ENCODE measurements at places on chromosomes 5 and 9.

DNA sequence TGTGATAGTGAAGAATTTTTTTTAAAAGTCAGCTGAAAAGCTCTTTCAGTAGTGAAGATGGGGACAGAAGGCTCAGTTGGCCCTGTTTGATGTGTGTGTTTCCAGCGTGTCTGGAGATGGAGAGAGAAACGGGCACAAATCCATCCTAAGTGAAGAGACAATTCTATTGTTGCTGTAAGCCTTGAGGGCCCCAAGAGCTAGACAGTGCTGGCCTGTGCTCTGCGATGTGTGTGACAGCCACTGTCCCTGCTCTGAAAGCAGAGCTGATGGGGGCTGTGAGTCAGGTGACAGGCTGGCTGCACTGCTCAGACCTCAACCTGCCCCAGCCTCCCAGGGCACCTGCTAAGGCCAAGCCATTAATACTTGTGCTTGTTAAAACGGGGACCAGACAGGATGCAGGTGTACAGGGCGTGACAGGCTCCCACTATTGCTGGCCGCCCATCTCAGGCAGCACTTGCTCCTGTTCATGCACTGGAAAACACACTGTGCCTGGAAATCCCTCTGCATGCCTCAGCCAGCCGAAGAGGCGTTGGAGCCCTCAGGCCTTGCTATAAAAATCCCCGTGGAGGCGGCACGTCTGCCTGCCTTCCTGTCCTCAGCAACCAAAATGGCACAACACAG lies 44.6 kb upstream of the SEMA4D start:
- no peak for DNase-seq

DNA sequence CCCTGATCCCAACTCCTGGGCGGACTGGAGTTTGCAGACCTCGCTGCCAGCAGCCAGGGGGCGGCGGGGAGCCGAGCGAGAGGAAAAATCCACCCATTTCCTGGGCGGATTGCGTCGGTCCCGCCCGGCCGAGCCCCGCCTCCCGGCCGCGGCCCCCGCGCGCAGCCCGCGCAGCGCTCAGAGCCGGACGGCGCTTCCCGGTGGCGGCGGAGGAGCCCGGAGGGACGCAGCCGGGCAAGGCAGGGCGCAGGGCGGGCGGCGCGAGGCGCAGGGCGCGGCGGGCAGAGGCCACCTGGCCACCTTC lies at the start of gene OLFM1:
TSS of gene OLFM1 (plus strand) at position 180 of the 304 bp plus-strand sequence. CDS start 322 bp downstream, outside the sequence.
- peak; percentile 35 for DNase-seq

DNA sequence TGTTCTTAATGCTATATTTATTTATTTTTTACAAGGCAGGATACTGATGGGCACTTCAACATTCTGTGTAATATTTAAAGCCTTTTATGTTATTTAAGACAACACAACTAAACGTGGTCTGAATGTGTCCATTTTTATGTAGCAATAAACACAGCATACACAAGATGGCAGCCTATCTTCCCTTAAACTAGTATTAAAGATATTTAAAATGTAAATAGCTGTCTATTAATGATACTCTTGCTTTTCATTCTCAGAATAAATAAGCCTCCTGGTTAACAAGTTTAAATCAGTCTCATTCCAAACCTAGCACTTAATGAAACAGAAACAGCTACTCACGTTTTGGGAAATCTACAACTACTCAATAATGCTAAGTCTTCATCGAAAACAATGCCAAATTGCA lies 315.7 kb downstream of the MCTP1 start:
- peak; percentile 8 for DNase-seq

GRCh38 chr5:177338251-177339106 lies 13.0 kb downstream of the LMAN2 start:
- no peak for DNase-seq

GRCh38 chr9:130854092-130854491 lies 19.0 kb downstream of the ABL1 start:
- DNase-seq = no peak

DNA sequence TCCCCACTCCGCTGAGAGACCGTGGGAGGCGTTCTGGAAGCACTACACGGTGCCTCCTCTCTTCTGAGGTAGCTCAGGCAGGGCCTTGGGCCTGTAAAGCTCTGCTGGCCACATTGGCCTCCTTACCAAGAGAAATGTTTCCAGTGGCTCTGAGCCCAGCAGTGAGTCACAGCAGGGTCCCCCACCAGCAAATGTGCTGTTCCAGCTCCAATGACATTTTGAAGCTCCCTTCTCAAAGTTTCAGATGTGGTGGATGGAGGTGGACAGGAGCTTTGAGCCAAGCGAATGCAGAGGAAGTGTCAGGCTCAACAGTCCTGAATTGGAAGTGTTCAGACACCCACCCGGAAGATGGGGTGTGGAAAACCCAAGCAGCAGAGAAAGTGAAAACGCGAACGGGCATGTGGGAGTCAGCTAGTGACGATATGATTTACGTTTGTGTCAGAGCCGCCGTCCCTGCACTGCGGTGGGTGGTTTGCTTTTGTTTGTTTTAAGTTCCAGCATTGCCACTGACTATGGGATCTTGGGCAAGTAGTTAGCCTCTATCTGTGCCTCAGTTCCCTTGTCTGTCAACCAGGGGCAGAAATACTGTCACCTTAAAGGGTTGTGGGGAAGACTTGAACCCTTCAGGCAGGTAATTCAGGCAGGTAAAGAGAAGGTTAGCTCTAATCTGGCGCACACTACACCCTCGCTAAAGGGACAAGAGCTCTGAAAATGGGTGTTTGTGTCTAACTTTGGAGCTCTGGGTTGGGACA lies 38.2 kb downstream of the C5orf15 start:
- no peak for DNase-seq

Data from NCI-H2081 (cell line).